ENCODE measurements at places on chromosomes 7 and 10. TPM values are rescaled to one million over a fixed set of nuclear protein-coding genes. Genes with fewer than 3 reads are reported as not detected.

Gene C10orf90
- total RNA-seq, result not detected

DNA sequence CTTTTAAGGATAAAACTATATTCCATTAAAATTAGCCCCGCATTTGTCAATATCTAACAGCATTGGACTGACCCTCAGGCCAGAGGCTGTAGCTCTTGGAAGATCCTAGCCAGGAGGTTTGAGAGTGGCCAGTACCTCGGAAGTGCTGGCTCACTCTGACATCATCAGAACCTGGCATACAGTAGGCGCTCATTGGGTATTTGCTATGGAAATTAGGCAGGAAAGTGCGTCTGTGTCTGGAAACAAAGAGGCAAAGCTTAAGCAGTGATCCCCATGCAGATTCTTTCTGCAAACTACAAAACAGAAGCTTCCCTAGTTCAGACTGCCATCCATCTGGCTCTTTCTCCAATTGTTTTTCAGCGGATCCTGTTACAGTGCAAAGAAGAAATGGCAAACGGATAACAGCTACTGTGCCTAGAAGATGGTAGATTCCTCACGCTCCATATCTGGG is 1.7 kb upstream of the PRKCQ start:
- no peak overlapping the region for H3K4me3 ChIP-seq
- H3K4me1 ChIP-seq, result peaks cover 6% of the 10 kb centered on the region
- H3K27me3 ChIP-seq, result no peaks in the 10 kb centered on the region

DNA sequence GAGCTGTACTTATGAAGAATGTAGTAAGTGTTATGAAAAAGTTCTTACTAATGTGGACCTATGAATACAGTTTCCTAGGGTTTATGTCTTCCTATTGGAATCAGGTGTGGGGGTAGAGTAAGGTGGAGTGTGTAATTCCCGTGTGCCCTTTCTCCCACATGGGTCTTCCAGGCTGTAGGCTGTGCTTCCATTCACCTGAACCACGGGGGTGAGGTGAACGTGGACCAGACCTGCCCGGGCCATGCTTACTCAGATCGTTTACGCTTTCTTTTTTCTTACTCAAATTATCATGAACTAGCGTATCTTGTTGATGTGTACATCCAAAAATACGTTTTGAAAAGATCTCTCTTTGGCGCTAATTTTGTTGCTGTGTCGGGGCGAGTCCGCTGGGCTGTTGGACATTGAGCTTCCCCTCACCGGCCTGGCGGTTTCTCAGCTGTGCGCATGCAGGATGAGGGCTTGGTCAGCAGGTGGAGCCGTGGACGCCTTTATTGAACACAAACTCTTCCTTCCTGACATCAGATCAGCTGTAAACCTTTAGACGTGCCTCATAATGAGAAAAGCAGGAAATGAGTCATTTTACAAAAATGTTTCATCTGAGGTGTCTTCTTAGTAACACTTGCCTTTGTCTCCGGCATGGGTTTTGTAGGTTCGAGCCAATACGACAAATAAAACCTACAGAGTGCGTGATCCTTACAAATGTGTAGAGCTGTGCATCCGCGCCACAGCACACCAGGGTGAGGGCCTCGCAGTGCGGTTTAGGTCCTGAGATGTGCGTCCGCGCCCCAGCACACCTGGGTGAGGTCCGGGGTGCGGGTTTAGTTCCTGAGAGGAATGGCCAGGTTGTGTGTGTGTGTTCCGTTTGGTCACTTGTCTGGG is 53.8 kb downstream of the WDR37 start:
- no peak overlapping the region for H3K27ac ChIP-seq
- H3K36me3 ChIP-seq, result peaks cover 99% of the 10 kb centered on the region
- H3K27me3 ChIP-seq, result no peaks in the 10 kb centered on the region

Gene IKZF1
- total RNA-seq, result 2.4 TPM

Gene CTNNA3
- total RNA-seq, result 116 TPM

- no peaks in the 10 kb centered on the region for H3K4me1 ChIP-seq
- no peak for DNase-seq
- H3K27ac ChIP-seq, result no peak overlapping the region
- no peaks in the 10 kb centered on the region for H3K36me3 ChIP-seq
- H3K27me3 ChIP-seq, result no peaks in the 10 kb centered on the region
- H3K4me3 ChIP-seq, result no peak overlapping the region
Measured at GRCh38 chr10:34281661-34282582, 533.2 kb downstream of the PARD3 start.

DNA sequence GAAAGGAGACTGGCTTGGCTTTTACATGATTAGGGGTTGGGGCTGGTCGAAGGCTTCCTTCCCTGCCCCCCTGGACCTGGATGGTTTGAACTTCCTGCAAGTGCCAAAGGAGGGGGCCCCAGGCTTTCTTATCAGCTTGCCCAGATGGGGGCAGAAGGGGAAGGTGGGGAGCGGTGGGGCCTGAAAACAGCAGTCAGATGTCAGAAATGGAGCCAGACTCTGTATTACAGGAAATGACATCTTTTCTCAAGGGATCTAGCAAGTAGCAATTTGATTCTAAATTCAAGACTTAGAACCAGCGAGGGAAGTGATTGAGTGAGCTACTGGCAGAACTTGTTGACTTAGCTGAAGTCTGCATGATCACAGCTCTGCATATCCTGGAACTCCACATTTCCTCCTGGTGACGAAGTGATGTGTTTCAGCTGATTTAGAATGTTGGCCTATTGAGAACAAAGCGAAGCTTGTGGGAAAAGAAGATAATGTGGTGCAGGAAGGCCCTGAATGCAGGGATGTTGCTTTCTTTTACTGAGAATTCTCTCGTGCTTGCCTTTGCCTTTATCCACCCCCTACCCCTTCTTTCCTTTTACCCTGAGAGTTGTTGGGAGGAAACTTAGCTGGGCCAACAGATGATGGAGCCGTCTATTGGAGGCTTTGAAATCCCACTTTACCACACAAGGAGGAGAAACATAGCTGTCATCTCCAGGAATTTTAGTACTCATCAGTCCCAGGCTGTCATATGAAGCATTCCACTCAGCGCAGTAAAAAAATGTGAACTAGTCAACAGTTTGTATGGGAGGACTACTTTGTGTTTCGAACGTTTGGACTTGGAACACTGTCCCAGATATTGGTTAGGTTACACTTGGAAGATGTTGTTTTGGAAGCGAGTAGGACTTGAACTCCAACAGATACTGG is 43.2 kb downstream of the CCNY start:
- peak overlapping the region; percentile 78 for H3K27ac ChIP-seq
- H3K4me1 ChIP-seq, result peaks cover 60% of the 10 kb centered on the region
- peak; percentile 75 for DNase-seq
- no peaks in the 10 kb centered on the region for H3K27me3 ChIP-seq
- H3K36me3 ChIP-seq, result no peaks in the 10 kb centered on the region
- no peak overlapping the region for H3K4me3 ChIP-seq

Data from heart left ventricle (tissue), 16 donors.